ENCODE measurements at places on chromosomes 3 and 15. TPM values are rescaled to one million over a fixed set of nuclear protein-coding genes. Genes with fewer than 3 reads are reported as not detected.
A peak's percentile ranks its signal among the peaks of the same experiment; 100 is the strongest.

The C3orf22 gene
- not detected for total RNA-seq

The ZDHHC19 gene
- not detected for total RNA-seq

The CCRL2 gene
- total RNA-seq = 0.54 TPM

The DAZL gene
- not detected for total RNA-seq

DNA sequence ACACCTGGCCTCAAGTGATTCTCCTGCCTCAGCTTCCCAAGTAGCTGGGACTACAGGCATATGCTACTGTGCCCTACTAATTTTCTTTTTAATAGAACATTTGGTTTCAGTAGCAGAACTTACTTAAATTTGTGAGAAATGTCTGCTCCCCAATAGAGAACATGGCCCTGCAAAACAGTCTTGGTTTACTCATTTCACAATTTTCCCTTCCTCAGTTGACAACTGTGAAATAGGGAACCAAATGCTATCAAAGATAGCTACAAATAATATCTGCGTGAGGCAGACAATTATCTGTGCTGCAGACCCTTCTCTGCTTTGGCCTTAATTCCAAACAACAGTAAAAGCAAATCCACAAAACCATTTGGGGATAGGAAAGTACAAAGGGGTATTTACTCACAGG lies 22.6 kb downstream of the METTL6 start:
- H3K36me3 ChIP-seq = no peaks in the 10 kb centered on the region
- no peaks in the 10 kb centered on the region for H3K27me3 ChIP-seq
- no peaks in the 10 kb centered on the region for H3K4me1 ChIP-seq
- H3K27ac ChIP-seq = no peak overlapping the region
- DNase-seq = no peak

DNA sequence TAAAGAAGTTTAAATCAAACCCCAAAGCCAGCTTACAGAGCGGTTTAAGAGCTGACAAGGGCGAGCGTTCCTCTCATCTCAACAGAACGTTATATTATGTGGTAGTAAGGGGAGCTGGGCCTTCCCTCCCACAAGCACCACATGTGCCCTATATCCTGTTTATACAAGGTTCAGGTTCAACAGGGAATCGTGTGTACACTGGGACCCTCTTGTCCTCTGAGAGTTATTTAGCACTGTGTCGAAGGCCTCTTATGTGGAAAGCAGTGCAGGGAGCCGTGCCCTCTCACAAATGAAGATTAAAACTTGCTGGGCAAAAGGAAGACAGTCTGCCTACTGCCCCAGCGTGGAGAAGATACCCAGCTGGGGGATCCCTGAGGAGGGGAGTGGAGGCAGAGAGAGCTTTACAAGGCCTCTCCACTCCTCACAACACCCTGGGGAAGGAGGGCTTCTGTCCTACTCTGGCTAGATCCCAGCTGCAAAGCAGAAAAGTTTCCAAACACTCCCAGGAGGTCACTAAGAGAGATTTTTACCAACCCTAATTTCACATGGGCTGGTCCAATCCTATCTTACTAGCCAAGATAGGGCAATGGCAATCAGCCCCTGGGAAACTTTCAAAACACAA lies 2.9 kb downstream of the TLE3 start:
- DNase-seq = no peak
- peaks cover 61% of the 10 kb centered on the region for H3K4me1 ChIP-seq
- H3K4me3 ChIP-seq = peak overlapping the region; percentile 97
- H3K36me3 ChIP-seq = peaks cover 82% of the 10 kb centered on the region
- peak overlapping the region; percentile 37 for H3K27ac ChIP-seq

GRCh38 chr3:113165841-113166240 lies 45.5 kb upstream of the BOC start:
- H3K27me3 ChIP-seq = peaks cover 41% of the 10 kb centered on the region
- H3K4me1 ChIP-seq = no peaks in the 10 kb centered on the region
- H3K4me3 ChIP-seq = no peak overlapping the region
- no peaks in the 10 kb centered on the region for H3K36me3 ChIP-seq
- no peak for DNase-seq

DNA sequence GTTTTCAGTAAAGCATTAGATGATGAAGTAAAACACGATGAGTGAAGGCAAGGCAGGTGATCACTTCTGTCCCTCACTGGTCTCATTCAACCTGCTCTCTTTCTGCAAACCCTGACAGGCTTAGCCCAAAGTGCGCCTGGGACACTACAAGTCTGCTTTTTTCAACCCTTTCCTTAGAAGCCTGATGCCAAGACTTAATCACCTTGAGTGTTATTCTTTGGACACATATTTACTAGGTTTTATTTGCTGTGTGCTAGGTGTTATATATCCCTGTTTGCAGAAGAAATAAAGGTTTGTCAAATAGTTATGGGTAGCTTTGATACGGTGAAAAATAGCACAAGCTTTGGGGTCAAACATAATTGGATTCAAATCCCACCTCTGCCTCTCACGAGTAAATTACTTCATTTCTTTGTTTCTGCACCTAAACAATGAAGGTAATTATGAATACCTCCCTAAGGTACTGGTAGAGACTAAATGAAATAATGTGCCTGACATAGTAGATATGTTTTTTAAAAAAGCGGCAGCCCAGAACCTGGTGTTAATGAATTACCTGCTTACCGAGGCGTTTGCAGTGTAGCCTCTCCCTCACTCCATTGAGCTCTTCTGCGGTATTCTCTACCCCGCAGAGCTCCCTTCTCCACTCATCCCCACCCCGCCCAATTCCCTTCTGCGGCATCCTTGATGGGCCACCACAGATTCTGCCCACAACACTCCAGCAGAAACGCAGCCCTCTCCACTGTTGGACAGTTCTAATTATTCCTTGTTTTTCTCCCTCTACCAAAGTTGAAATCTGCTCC lies 269.0 kb upstream of the TPM1 start:
- no peak overlapping the region for H3K27ac ChIP-seq
- no peak for DNase-seq
- H3K36me3 ChIP-seq = peaks cover under 1% of the 10 kb centered on the region
- H3K4me3 ChIP-seq = no peak overlapping the region
- no peaks in the 10 kb centered on the region for H3K4me1 ChIP-seq

- H3K4me1 ChIP-seq = peaks cover 18% of the 10 kb centered on the region
- no peaks in the 10 kb centered on the region for H3K27me3 ChIP-seq
- H3K4me3 ChIP-seq = no peak overlapping the region
- DNase-seq = no peak
- H3K36me3 ChIP-seq = no peaks in the 10 kb centered on the region
These were observed 502.5 kb upstream of the NECTIN3 start for GRCh38 chr3:110569073-110569472.
